ENCODE measurements at places on chromosomes 3 and 15. TPM values are rescaled to one million over a fixed set of nuclear protein-coding genes. Genes with fewer than 3 reads are reported as not detected.

The STAB1 gene
- 19.5 TPM for total RNA-seq

The CCR3 gene
- 0.33 TPM for total RNA-seq

- H3K4me1 ChIP-seq: no peaks in the 10 kb centered on the region
- H3K36me3 ChIP-seq: no peaks in the 10 kb centered on the region
- no peaks in the 10 kb centered on the region for H3K27me3 ChIP-seq
- H3K27ac ChIP-seq: peak overlapping the region; percentile 34
- no peak for DNase-seq
- H3K4me3 ChIP-seq: no peak overlapping the region
Observed at GRCh38 chr3:79247725-79248043, 520.1 kb downstream of the ROBO1 start.

DNA sequence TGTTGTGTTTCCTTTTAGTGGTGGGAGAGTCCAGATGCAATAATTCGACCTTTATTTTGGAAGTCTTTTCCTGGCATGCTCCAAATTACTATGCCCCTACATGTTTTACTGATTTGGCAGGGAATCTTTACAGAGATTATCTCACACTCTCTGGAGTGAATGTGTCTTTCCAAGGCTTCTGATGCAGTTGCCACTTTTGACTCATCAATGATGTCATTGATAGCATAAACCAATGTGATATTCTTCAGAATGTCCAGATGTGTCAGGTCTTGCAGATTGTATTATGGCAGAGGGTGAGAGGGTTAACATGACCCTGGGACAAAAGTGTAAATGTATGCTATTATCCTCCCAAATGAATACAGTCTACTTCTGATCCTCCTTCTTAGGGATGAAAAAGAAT lies 9.7 kb downstream of the RTP4 start:
- H3K27me3 ChIP-seq: no peaks in the 10 kb centered on the region
- no peaks in the 10 kb centered on the region for H3K4me1 ChIP-seq
- no peak for DNase-seq
- H3K36me3 ChIP-seq: no peaks in the 10 kb centered on the region
